ENCODE measurements at places on chromosomes 5 and 9.

DNA sequence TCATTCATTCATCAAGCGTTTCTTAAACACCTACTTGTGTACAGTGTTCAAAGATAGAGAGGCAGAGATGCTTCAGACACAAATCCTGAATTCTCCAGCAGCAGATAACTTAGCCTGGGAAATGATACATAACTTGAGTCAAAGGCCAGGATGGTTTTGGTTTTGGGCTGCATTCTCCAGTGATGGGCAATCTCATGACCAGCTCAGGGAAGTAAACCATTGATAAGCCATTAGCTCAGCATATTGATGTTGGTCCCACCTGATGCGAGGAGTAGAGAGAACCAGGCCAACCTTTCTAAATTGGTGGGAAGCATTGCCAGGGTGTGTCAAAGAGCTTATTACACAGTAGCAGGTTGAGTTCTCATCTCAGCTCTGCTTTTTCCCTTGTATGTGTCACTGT is 53.0 kb downstream of the SH3RF2 start:
- no peaks in the 10 kb centered on the region for H3K27me3 ChIP-seq
- peak; percentile 81 for DNase-seq
- no peak overlapping the region for H3K27ac ChIP-seq

DNA sequence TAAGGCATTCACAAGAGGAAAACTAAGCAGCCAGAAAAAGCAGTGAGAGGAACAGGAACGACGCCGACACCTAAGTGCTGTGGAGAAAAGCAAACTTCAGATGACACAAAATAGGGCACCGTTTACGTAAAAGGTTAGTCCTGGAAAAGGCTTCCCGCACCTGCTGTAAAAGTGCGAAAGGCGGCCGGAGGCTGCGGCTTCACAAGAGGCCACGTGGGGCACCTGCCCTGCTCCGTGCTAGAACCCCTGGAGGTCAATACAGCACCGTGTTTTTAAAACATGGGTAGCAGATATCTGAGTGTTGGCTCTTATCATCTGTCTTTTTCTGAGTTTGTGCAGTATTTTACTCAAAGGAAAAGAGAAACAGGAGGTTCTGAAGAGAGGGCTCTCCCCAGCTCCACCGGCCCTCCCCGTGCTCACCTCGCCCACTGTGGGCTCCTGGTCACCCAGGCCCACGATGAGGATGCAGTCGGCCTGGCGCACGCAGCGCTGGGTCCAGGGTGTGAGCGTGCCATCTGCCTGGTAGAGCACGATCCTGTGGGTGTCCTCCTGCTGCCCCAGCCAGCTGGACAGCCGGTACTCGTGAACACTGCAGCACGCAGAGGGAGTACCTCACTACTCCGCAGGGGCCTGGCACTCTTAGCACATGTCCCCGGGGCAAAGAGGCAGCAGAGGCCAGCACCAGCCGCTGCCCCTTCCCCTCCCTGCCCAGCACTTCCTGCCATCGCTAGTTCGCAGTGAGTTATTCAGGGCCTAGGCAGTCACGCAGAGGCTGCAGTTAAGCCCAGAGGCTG is 21.0 kb upstream of the NSMF start:
- no peak for DNase-seq
- no peak overlapping the region for H3K4me3 ChIP-seq
- no peak overlapping the region for H3K27ac ChIP-seq

- H3K27me3 ChIP-seq = no peaks in the 10 kb centered on the region
- no peak overlapping the region for H3K27ac ChIP-seq
- no peak overlapping the region for H3K4me3 ChIP-seq
- no peaks in the 10 kb centered on the region for H3K36me3 ChIP-seq
- peaks cover 16% of the 10 kb centered on the region for H3K4me1 ChIP-seq
Measured at GRCh38 chr9:91039125-91039834, 237.7 kb downstream of the SYK start.

DNA sequence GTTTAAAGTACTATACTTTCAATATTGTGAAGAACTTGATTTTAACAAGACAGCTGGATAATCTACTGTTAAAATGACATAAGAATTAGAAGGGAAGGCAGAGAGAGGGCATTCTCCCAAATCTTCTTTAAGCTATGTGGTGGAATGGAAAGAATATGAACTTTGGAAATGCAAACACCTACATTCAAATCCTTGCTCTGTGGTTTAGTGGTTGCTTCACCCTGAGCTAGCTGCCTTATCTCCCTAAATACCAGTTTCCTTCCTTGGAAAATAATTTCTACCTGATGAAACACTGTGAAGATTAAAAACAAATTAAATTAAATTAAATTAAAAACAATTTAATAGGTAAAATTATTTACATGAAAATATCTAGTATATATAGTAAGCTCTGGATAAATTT is 98.5 kb downstream of the GPR21 start:
- no peak overlapping the region for H3K4me3 ChIP-seq
- H3K36me3 ChIP-seq = no peaks in the 10 kb centered on the region
- H3K27ac ChIP-seq = no peak overlapping the region
- no peaks in the 10 kb centered on the region for H3K4me1 ChIP-seq
- DNase-seq = no peak

DNA sequence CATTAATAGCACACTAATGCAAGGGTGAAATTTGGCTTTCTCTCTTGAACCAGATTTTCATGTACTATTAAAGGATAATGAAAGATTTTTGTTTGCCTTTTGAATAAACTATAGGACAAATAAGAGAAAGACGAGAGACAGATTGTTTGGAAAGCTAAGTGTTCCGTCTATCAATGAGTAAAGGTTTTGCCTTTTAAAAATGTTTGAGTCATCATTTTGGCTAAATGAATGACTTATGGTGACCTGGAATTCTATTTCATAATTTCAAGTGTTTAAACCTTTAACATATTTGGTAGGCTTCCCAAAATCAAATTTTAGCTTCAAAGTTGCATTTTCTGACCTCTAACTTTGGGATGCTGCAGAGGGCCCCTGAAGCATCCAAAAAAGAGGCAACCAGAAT is 145.2 kb downstream of the SLC25A46 start:
- H3K27me3 ChIP-seq = no peaks in the 10 kb centered on the region
- no peak overlapping the region for H3K4me3 ChIP-seq
- peak; percentile 65 for DNase-seq
- no peaks in the 10 kb centered on the region for H3K36me3 ChIP-seq

DNA sequence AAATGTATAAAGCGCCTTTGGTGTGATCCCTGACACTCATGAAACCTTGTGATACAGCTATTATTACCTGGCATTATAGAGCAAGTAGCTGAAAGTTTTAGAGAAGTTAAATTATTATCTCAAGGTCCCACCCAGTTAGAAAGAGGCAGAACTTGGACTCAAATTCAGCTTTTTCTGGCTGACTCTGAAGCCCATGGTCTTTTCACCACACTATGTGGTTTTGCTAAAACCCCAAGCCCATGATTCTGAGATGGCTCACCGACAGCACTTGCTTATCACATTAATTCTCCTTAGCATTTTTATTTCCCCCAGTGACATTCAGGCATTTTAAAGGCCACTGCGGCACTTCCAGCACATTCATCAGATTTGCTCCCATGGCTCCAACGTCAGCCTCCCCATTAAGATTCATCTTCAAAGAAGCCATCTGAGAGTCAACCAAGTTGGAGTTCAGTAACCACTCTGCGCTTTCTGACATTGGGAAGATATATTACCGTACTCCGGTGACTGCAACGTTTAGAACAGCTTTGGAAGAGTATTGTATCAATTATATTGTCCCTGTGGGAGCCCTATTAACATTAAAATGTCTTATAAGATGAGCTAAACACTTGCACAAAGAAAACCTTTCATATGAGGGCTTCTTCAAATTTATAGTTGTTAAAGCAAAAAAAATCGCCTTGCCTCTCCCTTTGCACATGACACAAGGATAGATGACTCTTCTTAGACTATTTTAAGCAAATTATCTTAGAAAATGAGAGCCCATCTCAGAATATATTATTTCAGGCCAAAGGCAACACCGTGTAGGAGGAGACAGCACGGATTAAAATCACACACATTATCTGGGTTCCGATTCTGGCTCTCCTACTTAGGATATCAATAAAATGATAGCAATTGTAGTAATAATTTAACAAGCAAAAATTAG is 638.1 kb downstream of the ACTL7B start:
- H3K27me3 ChIP-seq = no peaks in the 10 kb centered on the region
- DNase-seq = no peak
- H3K4me3 ChIP-seq = no peak overlapping the region
- H3K36me3 ChIP-seq = no peaks in the 10 kb centered on the region
- no peaks in the 10 kb centered on the region for H3K4me1 ChIP-seq
- H3K27ac ChIP-seq = no peak overlapping the region

DNA sequence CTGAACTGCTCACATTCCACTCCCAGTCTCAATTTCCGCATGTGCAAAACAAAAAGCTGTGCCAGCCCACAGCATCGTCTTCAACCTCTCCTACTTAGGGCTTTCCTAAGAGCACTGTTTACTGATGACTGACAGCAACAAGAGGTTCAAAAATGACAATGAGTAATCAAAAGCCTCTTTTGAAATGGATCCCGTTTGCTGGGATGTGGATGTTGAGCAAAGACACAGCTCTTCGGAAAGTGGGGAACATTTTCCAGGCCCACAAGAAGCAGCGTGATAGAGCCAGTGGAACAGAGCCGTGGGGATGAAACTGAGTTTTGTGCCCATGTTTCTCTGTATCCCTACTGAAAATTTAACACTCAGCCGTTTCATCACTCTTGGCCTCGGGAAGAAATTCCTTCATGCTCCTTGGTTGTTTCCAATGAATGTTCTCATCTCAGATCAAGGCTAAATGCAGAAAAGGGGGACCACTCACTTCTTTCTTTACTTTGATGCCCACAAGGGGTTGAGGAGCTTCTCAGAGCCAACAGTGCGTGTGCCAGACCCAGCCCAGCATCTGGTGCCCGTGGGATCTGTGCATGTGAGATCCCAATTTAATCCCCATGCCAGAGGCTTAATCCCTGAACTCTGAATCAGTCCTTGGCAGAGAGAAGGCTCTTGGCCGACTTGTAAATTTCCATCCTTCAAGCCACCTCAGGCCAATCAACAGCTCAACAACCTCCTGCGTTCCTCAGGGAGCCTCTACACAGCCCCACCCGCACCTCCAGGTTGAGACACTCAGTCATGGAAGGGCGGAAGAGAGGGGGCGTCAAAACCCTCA is 230.2 kb upstream of the DAPK1 start:
- no peak overlapping the region for H3K4me3 ChIP-seq
- H3K36me3 ChIP-seq = no peaks in the 10 kb centered on the region
- H3K4me1 ChIP-seq = peaks cover 16% of the 10 kb centered on the region
- H3K27ac ChIP-seq = peak overlapping the region; percentile 26
- DNase-seq = no peak
- H3K27me3 ChIP-seq = no peaks in the 10 kb centered on the region

- peaks cover 3% of the 10 kb centered on the region for H3K4me1 ChIP-seq
- no peaks in the 10 kb centered on the region for H3K36me3 ChIP-seq
- no peak for DNase-seq
- peak within 1 kb of the TSS; percentile 84 for H3K27ac ChIP-seq
- no peaks in the 10 kb centered on the region for H3K27me3 ChIP-seq
Measured at GRCh38 chr5:78985116-78985724, at the start of gene ARSB. ARSB (minus strand) TSS chr5:78985310; CDS start chr5:78985248, 62 bp downstream.

DNA sequence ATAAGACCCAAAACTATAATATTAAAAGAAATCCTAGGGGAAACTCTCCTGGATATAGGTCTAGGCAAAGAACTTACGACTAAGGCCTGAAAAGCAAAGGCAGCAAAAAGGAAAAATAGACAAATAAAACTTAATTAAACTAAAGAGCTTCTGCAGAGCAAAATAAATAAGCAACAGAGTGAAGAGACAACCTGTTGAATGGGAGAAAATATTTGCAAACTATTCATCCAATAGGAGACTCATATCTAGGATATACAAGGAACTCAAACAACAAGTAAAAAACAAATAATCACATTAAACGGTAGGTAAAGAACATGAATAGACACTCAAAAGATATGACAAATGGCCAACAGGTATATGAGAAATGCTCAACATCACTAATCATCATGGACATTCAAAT is 318.6 kb downstream of the CSNK1G3 start:
- H3K27me3 ChIP-seq = no peaks in the 10 kb centered on the region
- no peaks in the 10 kb centered on the region for H3K4me1 ChIP-seq
- no peak overlapping the region for H3K4me3 ChIP-seq

All from fibroblast of lung (primary cell).